ENCODE measurements at places on chromosomes 1 and 21.

GRCh38 chr21:39004634-39005501, 178.4 kb downstream of the PSMG1 start:
- no peak for DNase-seq

- DNase-seq: no peak
Observed at GRCh38 chr1:15803380-15803779, 4.1 kb downstream of the UQCRHL start.

DNA sequence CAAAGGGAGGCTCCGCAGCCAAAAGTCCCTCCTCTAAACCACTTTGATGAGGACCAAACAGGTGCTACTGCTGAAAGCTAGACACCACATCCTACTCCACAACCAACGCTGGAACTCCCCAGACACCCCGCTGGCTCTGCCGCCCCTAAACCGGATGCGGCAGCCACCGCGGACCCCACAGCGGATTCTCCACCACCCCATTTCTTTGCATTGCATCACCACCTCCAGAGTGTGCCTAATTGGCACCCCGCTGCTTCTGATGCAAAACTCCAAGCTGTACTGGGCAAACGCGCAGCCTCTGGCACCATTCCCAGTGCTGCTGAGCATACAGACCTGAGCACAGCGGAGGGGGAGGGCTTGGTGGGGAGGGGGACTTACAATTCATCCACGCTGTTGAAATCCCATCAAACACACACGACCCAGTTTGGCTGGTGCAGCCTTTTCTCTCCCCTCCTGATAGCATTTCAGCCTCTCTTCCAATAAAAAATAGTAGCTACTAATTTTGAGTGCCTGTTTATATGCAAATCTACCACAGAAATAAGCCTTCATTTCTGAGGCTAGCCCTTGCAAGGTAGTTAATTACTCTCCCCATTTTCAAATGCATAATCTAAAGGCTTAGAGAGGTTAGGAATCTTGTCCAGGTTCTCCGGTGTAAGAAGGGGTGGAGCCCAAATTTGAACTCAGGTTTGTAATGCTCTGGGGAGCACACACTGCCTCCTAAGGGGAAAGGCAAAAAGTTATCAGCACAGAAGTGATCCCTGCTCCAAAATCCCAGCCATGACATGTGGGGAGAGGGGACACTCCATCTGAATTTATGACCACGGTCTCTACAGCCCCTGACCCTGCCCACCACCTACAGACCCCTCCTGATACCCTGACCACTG, 12.2 kb upstream of the RGS16 start:
- peak; percentile 79 for DNase-seq

- no peak for DNase-seq
Observed at GRCh38 chr1:86841116-86841515, 72.8 kb downstream of the SELENOF start.

- no peak for DNase-seq
Observed at GRCh38 chr1:11333631-11334030, 60.6 kb downstream of the UBIAD1 start.

GRCh38 chr1:22883406-22883805, 89.3 kb downstream of the LACTBL1 start:
- DNase-seq: no peak

DNA sequence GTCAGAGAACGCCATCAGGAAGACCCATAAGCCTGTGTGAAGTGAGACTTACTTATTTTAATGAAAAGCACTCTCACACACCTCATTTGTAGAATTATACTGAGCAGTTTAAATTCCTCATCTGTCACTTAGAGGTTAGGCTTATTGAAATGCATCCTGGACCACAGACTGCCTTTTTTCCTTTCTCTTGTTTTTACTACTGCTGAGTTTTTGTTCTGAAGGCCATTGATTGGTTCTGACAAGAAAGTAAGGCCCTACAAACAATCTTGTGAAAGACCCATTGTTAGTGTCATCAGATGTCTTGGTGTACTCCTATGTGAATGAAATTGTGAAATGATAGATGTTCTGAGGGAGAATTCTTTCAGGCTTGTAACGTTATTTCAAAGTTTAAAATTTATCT, 1343.3 kb upstream of the ADGRL2 start:
- DNase-seq: no peak

DNA sequence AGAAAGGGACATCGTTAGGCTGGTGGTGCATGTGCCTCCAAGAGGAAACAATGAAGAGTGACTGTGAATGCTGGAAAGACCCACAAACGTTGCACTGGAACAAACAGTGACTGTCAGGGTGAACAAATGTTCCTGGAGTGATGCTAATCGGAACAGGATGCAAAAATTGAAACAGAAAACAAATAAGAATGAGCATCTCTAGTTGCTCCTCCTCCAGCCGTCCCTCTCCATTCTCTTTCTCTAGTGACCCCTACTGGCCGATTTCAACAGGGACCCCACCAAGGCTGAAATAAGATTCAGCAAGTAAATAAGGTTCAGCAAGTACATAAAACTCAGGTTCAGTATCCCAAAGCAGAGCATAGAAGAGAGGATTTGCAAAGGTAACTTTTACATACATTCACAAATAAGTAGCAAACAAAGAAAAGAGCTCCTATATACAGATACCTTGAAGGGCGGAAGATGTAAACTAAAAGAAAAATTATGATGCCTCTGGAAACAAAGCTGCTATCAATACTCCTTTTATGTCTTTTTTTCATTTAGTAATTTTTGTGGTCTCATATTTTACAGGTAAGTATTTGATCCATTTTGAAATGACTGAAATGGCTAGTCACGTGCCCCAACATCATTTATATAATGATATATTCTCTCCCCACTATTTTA, 836.1 kb upstream of the ADAMTS5 start:
- peak; percentile 1 for DNase-seq

- DNase-seq: no peak
Observed at GRCh38 chr1:168504064-168504837, 39.5 kb downstream of the XCL2 start.

DNA sequence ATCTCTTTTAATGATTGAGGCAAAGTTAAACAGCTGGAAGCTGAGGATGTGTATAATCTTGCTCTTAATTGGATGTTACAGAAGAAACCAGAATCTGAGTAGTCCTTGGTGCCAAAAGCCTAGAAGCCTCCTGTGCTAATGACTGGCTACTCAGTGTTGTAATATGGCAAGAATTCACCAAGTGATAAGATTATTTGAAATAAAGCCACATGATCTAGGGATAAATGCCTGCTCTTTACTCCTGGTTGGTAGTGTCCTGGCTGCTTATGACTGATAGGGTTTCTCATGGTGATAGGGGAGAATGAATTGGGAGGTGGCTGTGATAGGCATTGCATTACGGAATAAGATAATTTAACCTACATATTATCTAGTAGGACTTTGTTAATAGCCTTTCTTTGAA, 13.6 kb upstream of the MAB21L3 start:
- no peak for DNase-seq

DNA sequence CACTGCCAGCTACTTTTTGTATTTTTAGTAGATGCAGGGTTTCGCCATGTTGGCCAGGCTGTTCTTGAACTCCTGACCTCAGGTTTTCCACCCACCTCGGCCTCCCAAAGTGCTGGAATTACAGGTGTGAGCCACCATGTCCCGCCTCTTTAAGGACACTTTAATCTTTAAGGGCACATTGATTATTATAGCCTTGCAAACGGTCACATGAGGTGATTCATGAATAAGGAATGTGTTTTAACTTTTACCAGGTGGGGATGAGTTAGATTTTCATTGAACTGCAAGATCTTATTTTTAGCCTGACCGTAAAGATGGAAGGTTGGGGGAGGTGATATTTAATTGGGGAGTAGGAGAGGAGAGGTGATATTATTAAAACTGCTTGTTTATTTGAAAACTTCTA, 61.9 kb downstream of the TBCE start:
- DNase-seq: no peak

GRCh38 chr1:71577451-71578131, 496.8 kb upstream of the ZRANB2 start:
- no peak for DNase-seq

DNA sequence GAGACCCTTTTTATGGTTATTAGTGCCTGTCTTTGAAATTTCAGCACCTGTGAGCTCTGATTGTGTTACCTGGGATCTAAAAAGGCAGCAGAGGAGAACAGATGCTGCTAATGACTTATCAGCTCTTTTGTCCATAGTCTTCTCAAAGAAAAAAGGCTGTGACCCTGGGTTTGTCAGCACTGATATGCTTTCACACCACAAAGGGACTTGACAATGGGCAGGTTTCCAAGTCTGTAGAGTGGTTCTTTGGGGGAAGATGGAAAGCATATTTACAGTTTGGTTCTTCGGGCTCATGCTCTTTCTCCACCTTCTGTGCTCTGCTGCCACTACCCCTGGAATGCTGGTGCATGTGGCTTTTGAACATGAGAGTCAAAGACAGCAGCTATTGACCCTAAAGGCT, 32.0 kb downstream of the DNAJC6 start:
- no peak for DNase-seq

- DNase-seq: no peak
Observed at GRCh38 chr1:18640228-18641004, 9.8 kb downstream of the PAX7 start.

GRCh38 chr1:86865973-86866637, 47.8 kb downstream of the SELENOF start:
- no peak for DNase-seq

DNA sequence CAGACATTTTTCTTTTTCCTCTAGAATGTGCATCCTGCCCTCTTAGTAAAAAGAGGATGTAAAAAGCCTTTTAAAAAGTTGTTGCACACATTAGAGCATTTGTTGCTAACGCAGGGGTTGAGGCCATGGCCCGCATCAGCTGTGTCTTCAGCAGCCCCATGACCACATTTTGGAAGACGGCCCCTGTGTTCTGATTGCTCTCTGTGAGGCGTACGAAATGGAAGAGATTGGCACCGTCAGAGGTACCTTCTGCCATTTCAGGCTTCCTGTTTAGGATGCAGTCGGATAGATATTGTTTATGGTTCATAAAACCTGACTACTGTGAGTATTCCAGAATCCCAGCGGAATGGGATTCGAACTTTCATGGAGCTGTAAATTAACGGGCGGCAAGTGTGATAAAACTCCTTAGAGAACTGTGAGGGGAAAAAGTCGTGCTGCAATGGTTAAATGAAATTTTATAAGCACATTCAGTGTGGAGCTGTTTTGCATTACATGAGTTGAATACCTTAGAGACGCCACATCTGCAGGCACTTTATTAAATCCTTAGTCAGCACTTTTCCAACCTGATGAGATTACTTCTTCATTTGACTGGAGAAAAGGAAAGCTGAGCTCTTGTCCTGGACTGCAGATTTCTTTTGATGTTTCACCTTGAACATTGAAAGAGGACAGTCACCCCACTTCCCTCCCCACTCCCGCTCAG, 273.9 kb downstream of the TM2D1 start:
- DNase-seq: no peak

- no peak for DNase-seq
Observed at GRCh38 chr1:47498551-47498950, 60.7 kb downstream of the FOXD2 start.

- no peak for DNase-seq
Observed at GRCh38 chr1:213094446-213094845, 43.4 kb downstream of the RPS6KC1 start.

GRCh38 chr1:44294588-44295007, 60.5 kb downstream of the ERI3 start:
- no peak for DNase-seq

DNA sequence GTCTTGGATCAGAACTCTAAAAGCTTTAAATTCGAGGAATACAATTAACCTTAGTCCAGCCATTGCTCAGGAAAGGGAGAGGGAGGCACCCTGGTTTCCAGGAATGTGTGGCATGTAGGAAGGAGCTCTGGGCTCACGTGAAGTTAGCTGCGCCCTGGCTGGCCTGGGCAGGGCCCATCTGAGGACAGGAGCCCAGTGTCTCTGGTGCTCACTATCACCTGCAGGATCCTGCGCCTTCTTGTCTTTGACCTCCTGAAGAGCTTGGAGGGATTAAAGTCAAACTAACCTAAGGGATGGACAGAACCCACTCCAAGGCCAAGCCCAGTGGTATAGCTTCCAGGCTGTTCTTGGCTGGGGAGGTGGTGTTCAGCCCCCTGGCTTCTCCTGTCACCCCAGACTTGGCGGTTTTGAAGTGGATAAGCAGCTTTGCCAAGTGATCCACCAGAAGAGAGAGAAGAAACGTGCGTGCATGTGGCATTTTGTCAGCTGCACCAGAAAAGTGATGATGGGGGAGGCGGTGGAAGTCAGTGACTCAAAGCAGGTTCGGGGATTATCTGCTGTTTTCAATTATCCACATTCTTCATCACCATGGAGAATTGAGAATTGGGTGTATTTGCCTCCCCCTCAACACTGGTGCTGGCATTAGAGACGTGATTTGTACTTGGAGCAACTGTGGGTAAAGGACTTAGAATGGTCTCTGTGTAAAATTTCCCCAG, 11.9 kb upstream of the KCNN3 start:
- DNase-seq: no peak

GRCh38 chr1:206512851-206513180, 5.5 kb downstream of the RASSF5 start:
- DNase-seq: no peak

GRCh38 chr1:207002724-207003146, 29.8 kb downstream of the C1orf116 start:
- DNase-seq: no peak

DNA sequence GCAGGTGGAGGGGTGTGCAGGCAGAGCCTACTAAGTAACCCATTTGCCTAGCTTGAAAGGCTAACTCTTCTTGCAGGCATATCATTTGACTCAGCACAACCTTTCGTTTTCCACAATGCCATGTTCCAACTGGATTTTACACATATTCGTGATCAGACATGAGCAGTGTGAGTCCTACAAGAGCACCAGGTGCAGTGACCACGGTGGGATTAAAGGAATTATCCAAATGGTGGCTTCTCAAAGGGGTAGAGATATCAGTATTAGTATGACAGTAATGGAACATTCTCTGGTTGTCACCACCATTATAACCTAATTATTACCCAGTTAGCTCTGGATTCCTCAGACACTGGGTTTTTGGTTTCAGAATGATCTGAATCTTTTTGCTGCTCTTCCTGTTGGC, 323.5 kb downstream of the LMO4 start:
- DNase-seq: no peak

DNA sequence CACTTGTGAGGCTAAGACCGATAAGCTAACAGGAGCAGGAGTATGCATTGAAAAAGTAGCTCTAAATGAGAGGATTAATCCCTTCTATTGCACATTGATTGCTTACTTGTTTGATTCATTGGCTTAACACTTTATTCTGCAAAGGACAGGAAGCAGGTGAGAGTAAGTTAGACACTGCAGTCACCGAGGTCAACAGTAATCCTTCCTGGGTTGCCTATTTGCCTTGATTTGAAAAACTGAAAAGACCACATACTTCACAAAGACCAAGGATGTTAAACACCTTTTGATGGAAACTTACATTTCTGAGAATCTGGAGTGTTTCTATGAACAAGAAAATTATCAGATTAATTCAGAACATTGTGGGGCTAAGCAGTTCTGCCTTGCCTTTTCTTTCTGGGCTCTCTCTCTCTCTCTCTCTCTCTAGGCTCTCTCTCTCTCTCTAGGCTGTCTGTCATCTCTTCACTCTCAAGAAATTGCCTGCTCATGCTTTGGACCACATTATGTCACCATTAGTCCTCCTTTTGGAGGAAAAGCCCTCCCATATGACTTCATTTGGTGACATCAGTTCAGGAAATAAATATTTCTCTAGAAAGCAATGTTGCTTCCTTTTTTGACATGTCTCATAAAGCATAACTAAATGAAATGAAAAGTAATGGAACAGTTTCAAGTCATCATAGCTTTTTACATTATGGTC, 103.8 kb downstream of the TNFSF18 start:
- DNase-seq: no peak

- DNase-seq: no peak
Observed at GRCh38 chr1:203101813-203102634, 16.2 kb upstream of the MYOG start.

All from activated CD4-positive, alpha-beta T cell treated with anti-CD3 and anti-CD28 coated beads for 4 hours (primary cell).